ENCODE measurements at places on chromosomes 2 and 18.

- no peak for DNase-seq
Measured at GRCh38 chr18:73750052-73750451, 397.6 kb downstream of the FBXO15 start.

GRCh38 chr18:58953627-58954026 is 89.0 kb downstream of the ZNF532 start:
- no peak for DNase-seq

- DNase-seq = no peak
Measured at GRCh38 chr18:58449464-58449863, 179.4 kb downstream of the ALPK2 start.

DNA sequence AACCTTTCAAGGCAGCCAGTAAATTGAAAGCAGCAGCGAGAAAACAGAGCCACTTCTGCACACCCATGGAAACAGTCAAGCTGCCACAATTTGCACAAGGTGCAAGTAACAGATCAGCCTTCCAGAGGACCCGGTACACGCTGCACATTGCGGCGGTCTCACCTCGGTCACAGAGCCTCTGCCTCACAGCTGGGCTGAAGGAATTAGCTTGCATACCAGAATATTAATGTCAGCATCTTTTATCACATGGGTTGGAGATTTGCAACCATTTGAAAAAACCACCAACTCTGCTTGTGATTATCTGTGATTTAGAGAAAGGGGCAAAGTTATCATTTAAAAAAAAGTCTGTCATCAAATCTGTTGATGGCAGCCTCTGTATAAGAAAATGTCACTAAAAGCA is 330.5 kb upstream of the TCF4 start:
- DNase-seq = no peak

- DNase-seq = peak; percentile 49
Measured at GRCh38 chr18:76349067-76349715, 145.9 kb downstream of the ZNF516 start.

GRCh38 chr18:44602380-44602779 is 78.3 kb upstream of the SETBP1 start:
- DNase-seq = no peak

DNA sequence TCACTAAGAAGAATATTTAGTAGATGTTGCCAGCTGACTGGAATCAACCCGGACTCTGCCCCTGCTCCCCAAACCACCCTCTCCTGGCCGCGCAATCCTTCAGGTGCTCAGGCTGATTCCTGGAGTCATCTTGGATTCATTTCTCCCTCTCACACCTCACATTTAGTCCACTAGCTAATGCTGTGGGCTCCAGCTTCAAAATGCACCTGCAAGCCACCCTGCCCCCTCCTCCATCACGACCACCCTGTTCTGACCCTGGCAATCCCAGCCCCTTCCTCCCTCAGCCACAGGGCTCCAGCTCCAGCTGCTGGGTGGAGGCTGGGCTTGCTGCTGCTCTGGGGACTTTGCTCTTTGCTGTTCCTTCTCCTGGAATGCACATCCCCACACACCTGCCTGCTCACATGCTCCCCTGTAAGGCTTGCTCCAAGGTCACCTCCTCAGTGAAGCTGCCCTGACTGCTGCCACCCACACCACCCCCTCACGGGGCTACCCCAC is 61.3 kb upstream of the SH3RF3 start:
- DNase-seq = no peak

- DNase-seq = no peak
Measured at GRCh38 chr18:36929601-36930000, 100.7 kb downstream of the KIAA1328 start.

DNA sequence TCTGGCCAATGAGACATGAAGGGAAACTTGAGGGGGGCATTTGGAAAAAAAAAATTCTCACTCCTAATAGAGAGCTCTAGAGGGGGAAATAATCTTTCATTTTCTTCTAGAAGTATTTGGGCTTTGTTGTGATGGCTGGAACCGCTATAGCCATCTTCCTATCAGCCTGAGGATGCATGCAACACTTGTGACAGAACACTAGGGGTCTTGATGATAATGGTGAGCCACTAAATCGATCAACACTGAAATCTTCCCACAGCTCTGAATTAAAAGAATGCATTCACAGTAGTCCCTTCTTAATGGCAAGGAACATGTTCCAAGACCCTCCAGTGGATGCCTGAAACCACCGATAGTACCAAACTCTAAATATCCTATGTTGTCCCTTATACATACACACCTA is 325.3 kb downstream of the LNPK start:
- DNase-seq = no peak

DNA sequence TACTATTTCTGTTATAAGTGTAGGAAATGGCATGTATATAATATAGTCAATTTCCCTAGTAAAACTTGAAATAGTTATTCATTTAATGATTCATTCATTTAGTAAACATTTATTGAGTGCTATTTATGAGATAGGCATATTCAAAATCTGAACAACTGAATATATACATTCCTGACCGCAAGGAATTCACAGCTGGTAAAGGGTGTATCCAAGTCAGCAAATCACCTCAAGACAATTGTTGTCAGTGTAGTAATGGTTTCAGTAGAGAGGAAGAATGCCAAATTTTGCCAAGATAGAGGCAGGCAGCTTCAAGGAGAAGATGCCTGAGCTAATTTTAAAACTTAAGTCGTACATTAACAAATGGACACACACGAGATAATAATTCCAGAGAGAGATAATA is 89.8 kb upstream of the CHST9 start:
- DNase-seq = no peak

GRCh38 chr2:160931531-160931930 is 228.7 kb upstream of the TANK start:
- DNase-seq = no peak

GRCh38 chr2:46131-46470 is 204 bp downstream of the FAM110C start:
- DNase-seq = no peak

- DNase-seq = no peak
Measured at GRCh38 chr18:74284191-74284979, 7.4 kb downstream of the CYB5A start.
